ENCODE measurements at places on chromosomes 2 and 18.

- no peak for DNase-seq
Measured at GRCh38 chr2:70905443-70906421, 30.0 kb upstream of the ATP6V1B1 start.

GRCh38 chr2:135948642-135949355 is 36.6 kb downstream of the DARS1 start:
- DNase-seq, result no peak

GRCh38 chr18:61949946-61950345 is 57.1 kb upstream of the RNF152 start:
- DNase-seq, result no peak

GRCh38 chr18:7592305-7593071 is 25.4 kb downstream of the PTPRM start:
- DNase-seq, result no peak

DNA sequence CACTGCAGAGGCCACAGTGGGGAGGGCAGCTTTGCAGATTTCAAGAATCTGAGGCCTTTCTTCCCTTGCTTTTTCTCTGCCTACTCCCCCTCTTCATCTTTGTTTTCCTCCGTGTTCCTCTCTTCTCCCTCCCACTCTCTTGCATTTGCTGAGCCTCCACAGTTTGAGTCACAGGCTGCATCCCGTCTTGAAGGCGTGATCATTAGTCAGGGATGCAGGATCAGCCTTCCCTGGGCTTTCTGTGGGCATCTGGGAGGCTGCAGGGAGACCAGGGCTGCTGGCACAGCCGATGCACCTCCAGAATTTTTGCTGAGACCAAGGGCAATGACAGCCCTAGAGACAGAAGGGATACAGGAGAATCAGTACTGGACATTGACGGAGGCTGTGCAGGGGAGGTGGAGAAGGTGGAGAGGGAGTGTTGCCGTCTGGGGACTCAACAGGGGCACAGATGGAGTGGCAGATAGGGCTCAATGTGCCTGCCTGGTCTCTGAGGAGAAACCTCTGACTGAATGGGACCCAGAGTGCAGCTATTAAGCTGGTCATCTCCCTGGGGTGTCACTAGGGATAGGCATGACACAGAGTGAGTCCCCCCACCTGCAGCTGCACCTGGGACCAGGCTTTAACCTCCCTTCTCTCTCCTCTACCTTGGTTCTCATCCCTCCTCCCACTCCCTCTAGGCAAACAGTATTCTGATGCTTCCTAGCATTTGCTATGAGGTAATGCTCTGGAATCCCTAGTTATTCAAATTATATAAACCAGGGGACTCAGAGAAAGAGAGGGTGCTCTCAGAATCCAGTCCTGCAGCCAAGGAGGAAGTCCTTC is 29.0 kb upstream of the DNAJC27 start:
- no peak for DNase-seq

DNA sequence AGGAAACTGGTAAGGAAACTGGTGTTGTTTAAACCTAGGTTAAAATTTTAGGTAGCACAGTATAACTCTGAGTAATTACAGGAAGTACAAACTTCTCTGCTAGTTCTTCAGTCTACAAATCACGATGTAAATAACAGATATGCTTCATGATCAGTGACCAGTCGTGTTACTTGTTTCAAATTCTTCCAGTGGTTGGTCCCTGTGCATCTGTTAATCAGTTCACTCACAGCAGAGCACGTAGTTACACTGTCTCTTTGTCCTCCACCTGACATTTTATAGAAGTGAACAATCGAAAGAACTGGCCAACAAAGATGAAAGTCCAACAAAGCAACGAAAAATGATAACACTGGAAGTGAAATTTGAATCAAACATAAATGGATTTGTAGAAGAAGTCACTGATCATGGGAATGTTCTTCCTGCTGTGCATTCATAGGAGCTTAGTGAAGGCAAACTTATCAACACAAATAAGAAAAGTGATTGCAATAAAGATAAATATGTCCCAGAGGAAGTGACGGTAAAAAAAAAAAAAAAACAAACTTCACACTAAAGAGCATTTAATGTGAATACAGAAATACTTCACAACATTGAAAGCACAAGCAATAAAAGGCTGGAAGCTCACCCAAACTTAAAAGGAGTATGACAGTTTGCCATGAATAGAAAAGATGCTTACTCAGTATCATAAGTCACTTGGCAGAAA is 7.0 kb downstream of the EIF2AK2 start:
- no peak for DNase-seq

DNA sequence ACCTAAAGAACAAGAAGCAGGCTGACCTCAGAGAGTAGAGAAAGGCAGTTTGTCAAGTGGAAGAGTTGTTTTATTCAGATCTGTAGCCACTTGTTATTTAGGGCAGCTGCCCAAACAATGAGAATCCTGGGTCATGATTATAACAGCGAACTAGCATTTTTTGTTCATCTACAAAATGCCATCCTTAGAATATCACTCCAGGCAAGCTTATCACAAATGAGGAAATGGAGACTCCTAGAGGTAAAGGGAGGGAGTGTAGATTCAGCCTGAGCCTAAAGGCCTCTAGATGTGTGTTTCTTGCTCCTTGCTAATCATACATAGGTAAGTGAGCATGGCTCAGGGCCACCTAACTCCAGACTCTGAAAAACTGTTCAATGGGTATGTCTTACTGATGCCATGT is 126.1 kb downstream of the HNMT start:
- DNase-seq, result no peak
